ENCODE measurements at places on chromosomes 16 and 17.

- DNase-seq: no peak
Measured at GRCh38 chr16:23124315-23124714, 24.9 kb downstream of the USP31 start.

DNA sequence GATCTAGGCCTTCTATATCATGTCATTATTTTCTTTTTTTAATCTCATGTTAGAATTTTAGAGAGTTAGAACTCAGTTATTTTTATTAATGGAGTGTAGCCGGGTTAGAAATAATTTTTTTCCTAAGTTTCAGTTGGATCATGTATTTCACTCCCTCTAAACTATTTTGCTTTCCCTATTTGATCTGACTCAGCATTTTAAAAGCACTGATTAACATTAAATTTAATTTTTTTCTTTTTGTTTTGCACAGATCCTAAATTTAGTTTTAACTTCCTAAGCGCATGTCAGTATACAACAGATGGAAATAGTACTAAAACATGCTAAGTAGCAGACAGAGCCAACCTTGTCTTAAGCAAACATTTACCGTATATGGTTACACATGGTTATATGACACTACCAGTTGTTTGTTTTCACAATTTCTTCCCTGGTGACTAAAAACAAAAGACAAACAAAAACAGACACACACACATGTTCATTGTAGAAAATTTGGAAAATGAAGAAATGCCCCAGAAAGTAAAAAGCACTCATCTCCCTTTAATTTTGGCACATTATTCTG, 33.6 kb upstream of the RAB11FIP4 start:
- no peak for DNase-seq

DNA sequence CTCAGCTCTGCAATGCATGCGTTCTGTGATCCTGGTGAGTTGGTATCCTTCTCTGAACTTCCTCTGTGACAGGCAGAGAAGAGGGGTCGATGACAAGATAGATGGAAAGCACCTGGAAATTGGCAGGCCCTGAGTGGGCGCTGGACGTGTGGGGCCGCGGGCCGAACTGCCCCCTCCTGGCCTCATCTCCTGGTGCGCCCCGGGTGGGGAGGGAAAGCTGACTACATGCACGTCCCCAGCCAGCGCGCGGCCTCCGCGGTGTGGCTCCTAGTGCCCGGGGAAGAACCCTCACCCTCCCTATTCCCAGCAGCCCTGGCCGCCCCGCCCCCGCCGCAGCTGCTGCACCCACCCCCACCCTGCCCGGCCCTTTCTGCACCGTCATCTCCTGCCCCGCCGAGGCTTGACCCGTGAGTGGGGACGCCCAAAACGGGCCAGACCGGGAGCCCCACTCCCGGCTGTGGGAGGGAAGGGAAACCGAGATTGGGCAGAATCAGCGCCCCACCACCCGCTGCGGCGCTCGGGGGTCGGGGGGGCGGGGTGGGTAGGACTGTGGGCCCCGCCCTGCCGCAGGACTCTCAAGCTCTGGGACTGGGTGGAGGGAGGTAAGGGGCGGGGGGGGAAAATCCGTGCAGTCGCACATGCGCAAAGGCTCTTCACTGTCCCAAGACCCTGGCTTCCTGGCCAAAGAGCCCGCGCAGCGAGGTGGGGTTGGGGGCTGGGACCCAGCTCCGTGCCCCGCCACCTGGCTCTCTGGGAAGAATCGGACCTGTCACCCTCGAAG, at the start of gene NOL3:
Gene NOL3 (plus strand): TSS at position 371 of the 781 bp plus-strand sequence.
- peak; percentile 53 for DNase-seq

DNA sequence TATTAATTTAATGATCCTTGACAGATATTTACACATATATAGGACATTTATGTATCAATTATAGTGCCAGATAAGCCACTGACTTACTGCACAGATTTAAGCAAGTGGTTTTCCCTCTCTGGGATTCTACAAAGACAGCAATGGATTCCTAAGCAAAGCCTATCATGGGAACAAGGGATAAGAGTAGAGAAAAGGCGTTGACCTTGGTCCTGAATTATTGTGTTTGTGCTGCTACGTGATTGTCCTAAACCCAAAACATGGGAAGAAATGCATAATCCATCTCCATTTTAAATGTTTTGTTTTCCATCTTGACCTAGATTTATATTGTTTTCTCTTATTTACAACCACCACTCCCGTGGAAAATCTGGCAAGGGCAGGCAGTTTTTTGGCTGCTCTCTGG, 14.0 kb downstream of the SLFN11 start:
- DNase-seq: no peak

DNA sequence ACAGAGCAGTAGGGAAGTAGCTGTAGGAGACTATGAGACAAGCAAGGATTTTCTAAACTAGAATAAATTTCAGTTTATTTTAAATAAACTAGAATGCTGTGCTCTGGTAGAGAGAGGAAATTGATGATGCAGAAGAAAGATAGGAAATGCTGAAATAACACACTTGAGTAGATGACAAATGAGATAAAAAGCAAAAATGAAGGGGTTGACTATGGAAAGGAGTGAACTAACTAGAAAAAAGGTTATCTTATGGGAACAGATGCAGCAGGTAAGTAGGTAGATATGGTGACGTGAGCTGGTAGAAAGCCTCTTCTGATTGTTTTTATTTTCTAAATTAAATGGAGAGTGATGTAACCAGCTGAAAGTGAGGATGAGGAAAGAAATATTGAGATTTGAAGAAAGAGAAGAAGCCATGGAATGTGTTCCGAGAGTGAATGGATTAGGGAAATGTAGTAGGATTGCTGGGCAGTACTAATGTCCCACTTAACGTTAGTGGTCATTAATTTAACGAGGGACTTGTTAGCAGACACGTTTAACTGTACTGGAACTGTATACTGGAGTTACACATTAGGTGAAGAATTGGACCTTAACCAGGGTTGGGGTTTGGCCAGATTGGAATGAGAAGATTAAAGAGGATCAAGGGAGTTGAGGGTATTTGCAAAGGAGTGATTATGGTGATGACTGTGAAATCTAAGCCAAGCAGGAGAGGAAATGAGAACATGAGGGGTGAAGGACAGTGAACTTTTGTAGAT, 196.5 kb downstream of the TANC2 start:
- DNase-seq: no peak

- no peak for DNase-seq
Measured at GRCh38 chr17:73030995-73031394, 61.5 kb downstream of the SLC39A11 start.
